ENCODE measurements at places on chromosomes 3 and 15.
A peak's percentile ranks its signal among the peaks of the same experiment; 100 is the strongest.

DNA sequence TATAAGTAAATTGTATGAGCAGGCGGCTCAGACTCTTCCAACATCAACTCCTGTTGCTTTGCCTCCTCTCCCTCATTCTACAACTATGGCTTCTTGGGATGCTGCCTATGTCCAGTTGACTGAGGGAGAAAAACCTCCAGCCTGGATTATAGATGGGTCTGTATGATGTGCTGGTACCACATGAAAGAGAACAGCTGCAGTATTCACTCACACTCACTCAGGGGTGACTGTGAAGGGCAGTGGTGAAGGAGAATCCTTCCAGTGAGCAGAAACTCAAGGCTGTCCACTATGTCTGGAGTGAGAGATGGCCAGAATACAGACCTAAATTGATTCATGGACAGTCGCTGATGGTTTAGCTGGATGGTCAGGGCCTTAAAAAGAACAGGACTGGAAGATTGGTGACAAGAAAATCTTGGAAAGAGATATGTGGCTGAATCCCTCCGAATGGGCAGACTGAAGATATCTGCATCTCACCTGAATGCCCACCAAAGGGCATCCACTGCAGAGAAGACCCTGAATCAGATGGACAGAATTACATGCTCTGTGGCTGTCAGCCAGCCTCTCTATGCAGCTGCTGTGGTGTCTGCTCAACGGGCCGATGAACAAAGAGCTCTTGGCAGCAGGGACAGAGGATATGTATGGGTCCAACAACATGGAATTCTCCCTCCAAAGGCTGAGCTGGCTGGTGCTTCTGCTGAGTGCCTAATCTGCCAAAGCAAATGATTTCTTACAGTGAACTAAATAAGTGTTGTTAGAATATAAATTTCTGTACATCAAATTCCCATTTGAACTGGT, 1.9 kb upstream of the BCL2L10 start:
- no peak for DNase-seq

- no peak for DNase-seq
Observed at GRCh38 chr3:148964809-148965208, 26.5 kb upstream of the GYG1 start.

DNA sequence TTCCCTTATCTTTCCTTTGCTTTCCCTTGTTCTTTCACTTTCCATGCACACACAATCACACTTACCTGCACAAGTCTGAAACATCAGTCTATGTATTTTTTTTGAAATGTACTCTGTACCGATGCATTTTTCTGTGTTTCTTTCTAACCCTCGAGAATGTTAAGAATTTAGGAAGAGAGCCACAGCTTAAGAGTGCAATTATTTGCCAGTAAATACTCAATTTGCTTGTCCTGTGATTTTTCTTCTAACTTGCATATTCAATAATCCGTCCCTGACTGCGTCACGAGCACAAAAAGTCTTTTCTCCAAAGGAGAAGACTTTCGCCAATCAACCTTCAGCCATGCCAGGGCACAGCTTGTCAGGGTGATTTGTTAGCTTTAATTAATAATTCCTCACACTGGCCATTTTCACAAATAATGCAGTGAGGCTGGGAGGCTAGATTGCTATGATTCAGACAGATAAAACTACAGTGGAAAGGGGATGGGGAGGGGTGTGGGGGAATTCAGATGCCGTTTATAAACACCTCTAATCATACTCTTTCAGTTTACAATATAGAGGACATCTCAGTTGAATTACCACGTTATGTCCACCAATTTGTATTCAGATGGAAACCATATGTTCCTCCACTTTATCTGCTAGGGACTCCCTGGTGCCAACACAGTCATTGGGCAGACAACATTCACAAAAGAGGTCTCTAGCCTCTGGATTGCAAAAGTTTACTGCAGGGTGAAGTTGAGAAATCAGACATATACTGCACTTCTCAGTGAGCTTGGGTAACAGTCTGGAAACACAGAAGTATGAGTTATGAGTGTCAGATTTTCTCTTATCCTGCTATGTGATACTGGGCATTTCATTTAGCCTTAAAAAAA, 388.0 kb downstream of the ZBTB20 start:
- DNase-seq, result peak; percentile 1

GRCh38 chr3:56825567-56826438, 24.1 kb upstream of the ARHGEF3 start:
- DNase-seq, result peak; percentile 28

DNA sequence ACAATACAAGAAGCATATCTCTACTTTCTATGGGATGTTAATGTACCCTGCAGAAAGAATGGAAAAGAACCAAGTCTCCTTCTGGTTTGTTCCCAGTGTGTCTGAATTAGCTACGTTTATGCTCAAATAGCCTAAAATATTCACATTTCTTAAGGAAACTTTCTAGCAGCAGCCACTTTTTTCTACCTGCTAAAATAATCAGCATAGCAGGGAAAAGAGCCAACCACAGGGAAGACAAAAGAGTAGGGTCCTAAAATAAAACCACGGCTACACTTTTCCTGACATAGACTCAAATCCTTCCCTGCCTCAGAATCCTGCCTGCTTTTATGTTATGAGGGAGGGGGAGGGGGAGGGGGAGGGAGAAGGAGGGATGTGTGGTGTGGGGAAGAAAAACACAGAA, 136.7 kb downstream of the GBE1 start:
- DNase-seq, result no peak

DNA sequence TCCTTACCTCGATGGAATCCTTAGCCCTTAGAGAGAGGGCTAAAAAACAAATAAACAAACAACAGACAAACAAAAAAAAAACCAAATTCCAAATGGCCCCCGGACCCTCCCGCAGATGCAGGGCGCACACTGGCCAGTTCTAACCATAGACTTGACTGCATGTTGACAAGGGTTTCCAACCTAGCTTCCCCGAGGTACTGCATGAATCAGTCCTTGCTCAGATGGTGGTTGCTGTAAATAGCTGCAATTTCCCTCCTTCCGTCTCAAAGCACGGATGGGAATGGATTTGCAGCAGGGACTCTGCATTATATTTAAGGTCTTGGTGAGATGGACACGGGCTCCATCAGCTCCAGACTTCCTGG, 162.8 kb downstream of the CD47 start:
- DNase-seq, result peak; percentile 28

- DNase-seq, result peak; percentile 21
Observed at GRCh38 chr3:108296239-108296638, at the start of gene HHLA2. HHLA2 (plus strand) TSS chr3:108296548; CDS start chr3:108351814, 55,266 bp downstream.

DNA sequence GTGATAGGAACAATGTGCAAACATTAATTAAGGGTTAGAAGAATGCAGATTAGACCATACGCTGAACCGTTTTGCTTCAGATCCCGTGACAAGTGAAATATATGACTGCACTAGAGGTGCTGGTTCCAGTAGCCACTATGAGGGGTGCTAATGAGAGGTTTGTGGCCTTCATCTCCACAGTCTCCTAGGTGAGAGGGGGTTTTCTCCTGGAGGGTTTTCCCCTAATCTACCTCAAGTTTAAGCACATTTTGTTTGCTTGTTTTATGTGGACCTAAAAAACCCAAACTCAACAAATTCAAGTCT, 13.7 kb upstream of the SHF start:
- no peak for DNase-seq

- no peak for DNase-seq
Observed at GRCh38 chr15:38153781-38154180, 98.9 kb upstream of the SPRED1 start.

DNA sequence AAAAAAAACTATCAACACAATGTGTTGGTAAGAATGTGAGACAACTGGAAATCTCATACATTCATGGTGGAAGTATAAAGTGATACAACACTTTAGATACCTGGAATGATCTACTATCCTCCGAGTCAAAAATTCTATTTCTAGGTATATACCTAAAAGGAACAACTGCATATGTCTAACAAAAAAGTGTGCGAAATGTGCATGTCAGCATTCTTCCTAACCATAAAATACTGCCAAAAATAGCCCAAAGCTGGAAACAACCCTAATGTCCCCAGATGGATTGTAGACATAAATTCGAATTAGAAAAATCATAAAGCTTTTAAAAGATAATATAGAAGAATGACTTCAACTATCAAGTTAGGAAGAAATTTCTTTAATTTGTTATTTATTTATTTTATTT, 51.2 kb upstream of the FGF12 start:
- no peak for DNase-seq

DNA sequence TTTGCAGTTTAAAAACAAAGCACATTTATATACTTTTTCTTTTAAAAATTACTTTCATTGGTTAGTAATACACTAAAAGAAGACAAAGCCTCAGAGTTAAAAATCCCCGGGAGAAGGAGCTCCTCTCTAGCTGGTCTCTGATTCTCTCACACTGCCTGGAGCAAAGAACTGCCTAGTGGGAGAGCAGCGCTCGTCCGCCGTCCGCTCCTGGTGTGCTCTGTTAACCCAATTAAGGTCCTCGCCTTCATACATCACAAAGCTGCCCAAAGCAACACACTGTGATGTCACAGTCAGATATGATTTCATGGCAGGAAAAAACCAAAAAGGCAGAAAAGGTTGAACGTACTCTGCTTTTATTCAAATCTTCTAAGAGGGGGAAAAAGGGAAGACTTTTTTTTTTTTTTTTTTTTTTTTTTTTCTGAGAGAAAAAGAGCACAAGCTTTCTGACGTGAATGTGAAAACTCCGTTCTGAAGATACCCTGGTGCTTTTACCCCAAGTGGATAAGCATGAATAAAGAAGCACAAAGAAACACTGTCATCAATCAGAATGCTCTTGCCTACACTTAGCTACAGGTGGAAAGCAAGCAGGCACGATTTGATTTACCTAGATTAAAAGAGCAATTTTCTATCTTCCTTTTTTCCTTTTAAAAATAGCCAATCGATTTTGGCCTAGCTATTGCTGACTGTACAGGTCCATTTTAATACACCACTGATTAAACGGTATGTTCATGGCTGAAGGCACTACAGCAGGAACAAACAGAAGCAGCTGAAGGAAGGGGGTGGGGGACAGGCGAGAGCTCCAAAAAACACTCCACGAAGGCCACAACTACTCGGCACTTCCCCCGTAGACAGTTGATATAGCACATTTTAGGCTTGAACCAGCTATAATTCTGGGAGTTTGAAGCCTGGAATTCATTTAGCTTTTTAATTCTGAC, 115.2 kb downstream of the TIGIT start:
- DNase-seq, result no peak

DNA sequence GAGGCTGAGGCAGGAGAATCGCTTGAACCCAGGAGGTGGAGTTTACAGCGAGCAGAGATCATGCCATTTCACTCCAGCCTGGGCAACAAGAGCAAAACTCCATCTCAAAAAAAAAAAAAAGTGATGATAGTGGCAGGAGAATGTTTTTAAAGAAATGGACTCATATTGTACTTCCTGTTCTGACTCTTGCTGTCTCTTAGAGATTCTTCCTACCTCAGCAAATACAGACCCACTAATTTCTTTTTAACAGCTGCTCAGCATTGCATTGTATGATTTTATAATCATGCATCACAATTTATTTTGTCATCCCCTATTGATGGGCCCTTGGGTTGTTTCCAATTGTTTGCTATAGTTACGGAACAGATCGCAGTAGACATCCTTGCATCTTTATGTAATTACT, 8.8 kb upstream of the ANKDD1A start:
- DNase-seq, result no peak

- no peak for DNase-seq
Observed at GRCh38 chr15:67719330-67719959, 105.9 kb upstream of the SKOR1 start.

GRCh38 chr15:64105113-64105704, 9.4 kb downstream of the SNX1 start:
- DNase-seq, result peak; percentile 86

GRCh38 chr3:4938281-4938982, 40.8 kb upstream of the BHLHE40 start:
- no peak for DNase-seq

- peak; percentile 55 for DNase-seq
Observed at GRCh38 chr3:126491221-126492013, 15.7 kb upstream of the ZXDC start.

GRCh38 chr3:61954097-61954540, 392.7 kb downstream of the PTPRG start:
- no peak for DNase-seq

DNA sequence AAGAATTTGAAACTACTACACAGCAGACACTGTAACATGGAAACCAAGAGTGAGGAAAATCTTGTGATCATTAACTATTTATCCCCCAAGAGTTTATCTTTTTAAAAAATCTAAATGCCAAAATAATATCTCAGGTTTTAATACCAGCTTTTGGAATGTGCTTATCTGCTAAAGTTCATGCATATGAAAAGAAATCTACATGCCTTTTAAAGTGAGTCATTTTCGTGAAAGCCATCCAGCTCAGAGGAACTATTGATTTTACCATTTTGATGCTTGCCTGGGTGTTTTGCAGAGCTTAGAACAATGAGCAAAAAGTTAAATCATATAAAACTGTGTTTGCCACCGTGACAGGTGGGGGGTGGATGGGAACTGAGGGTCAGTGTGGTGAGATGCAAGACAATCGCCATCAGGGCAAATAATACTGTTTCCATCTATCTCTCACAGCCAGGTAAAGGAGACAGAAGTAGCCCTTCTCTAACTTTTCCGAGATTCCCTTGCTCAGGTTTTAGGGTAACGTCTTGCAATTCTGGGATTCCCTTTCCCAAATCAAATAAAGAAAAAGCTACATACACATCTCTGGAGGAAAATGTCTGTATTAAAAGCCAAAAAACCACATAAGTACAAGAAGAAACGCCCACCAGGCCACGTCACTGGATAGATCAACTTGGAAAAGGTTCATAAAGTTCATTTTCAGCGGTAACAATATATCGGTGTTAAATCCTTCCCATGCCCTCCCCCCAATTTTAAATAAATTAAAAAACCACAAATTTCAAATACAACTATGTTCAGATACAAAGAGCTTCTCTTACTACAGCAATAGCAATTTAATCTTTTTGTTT, 2.0 kb downstream of the TMEM158 start:
- DNase-seq, result peak; percentile 45

DNA sequence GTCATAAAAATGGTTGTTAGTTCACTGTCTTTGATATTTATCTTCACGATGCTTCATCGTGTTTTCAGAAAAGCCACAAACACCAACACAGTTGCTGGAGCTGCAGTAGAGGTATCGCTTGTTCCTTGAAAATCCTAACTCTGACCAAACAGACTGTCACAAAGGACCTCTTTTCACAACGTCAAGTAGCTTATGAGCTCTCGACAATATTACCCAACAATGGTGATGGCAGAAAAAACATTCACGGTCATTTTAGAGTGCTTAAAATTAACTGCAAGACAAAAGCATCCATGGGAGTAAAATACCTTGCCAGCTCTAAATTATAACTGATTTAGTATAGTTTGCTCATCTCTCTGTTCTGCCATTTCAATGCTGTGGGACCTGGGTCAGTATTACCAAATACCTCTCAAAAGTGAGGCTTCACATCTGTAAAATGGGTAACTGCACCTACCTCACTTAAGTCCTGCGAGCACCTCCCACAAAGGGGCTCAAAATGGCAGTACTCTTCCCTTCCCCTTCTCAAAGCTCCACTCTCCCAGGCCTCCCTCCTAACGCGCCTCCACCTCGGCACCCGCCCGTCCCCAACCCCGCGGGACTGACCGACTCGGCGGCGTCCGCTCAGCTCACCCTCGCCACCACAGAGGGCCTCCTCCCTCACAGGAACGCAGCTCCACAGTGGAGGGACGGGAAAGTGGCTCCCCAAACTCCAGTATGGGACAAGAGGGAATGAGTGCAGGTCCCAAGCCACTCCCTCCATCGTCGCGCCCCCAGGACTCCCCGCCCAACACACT, 546 bp downstream of the TRIM59 start:
- peak; percentile 69 for DNase-seq

All from suppressor macrophage treated with lipopolysaccharide for 1 hour (primary cell).